Omental fat pad (tissue), 4 donors: ENCODE measurements at places on chromosomes 4 and X.
A peak's percentile ranks its signal among the peaks of the same experiment; 100 is the strongest.

- no peak for DNase-seq
Observed at GRCh38 chr4:146368209-146368608, 153.5 kb downstream of the SLC10A7 start.

- DNase-seq: no peak
Observed at GRCh38 chrX:108127152-108127551, 35.6 kb downstream of the ATG4A start.

- no peak for DNase-seq
Observed at GRCh38 chrX:16240231-16240905, 73.1 kb downstream of the MAGEB17 start.

DNA sequence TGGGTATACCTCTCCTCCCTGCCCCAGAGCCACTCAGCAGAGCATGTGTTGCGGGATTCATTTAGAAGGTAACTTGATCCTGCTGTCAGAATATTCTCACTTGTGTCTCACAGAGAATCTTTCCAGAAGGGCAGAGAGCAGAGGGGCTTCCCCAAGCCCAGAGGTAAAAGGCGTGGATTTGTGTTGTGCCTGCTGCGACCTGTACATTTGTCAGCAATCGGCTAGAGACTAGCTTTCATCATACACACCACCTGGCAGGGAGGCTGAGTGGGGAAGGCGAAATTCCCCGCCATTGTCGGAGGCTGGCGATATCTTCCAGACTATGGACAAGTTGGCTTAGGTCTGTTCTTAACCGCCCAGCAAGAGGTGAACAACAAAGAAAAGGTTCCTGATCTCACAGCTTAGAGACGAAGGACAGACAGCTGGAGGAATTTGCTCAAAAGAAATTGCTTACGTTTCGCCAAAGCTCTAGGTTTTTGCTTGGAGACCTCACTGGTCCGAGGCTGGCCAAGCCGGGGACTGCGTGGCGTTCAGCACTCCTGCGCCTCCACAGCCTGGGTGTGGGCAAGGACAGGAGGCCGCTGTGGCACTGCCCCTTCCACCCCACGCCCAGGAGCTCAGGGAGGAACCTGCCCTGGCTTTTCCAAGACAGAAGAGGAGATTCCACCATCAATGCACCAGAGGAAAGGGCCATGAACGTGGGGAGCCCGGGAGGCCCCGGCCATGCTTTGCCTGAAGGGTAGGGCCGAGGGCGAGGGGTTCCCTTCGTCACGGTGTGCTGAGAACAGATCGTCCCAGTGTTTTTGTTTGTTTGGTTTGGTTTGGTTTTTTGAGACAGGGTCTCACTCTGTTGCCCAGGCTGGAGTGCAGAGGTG, 69.4 kb downstream of the DCTD start:
- no peak for DNase-seq

DNA sequence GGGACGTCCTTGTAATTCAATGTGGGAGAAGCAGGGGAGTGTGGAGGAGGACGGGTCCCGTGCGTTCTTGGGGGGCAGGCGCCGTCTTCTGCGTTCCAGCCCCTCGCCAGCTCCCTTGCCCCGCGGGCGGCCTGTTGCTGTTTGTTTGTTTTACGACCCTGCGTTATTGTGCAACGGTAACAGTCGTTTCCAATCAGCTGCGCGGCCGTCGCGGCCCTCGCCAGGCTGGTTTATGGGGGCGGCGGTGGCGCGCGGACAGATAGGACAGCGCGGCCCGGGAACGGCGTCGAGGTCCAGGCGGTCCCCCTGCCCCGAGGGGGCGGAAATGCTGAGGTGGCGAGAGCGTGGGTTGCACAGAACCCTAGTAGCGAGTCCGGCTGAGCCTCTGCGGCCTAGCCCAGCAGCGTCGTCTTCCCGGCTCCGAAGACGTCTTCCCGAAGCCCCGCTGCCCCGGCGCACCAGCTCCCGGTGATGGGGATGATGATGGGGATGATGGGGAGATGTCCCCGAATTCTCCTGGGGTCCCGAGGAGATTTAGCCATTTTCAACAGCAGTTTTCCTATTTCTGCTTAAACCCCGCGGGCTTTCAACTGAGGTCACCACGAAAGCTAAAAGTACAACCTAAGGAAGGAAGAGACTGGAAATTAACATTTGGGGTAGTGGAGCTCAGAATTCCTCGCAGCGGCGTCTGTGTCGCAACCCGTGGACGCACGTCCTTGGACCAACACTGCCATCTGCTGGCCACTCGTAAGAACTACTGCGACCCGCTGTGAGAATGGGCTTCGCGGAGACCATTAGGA, 4.8 kb downstream of the PDGFRA start:
- DNase-seq: peak; percentile 70

DNA sequence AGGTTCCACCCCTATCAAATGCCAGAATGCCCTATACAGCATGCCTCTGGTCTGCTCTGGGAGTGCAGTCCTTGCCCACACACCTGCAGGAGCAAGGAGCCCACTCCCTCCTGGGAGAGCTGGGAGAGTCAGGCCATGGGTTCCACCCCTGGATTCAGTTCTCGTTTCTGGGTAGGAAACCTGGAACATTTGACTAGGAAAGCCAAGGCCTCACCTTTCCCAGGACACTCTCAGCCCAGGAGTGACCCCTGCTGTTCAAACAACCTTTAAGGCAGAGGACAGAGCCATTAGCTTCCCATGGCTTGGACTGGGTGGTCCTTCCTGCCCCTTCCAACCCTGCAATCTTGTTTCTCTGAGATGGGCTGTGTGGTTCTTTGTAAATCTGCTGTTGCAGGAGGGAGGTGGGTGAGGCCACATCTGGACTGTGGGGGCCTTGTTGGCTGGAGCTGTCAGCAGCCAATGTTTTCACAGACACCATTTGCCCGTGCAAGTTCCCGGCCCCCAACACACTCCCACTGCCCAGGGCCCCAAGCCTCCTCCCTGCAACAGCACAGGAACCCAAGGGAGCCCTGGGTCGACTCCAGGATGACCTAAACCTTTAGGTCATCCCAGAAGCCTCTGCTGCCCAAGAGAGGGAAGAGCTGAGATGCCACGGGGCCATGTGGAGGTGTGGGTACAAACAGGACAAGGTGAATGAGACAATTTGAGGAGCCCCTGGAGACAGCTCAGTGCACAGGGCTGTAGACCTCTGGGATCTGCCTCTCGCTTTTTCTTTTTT, 104.4 kb downstream of the PJA1 start:
- DNase-seq: peak; percentile 23

- DNase-seq: no peak
Observed at GRCh38 chr4:139857021-139857420, 191.4 kb downstream of the MGST2 start.

GRCh38 chr4:94332983-94333590, 9.5 kb downstream of the HPGDS start:
- no peak for DNase-seq

- DNase-seq: no peak
Observed at GRCh38 chrX:39618178-39618577, 479.6 kb downstream of the BCOR start.

GRCh38 chr4:163988865-163989264, 494.4 kb downstream of the TMA16 start:
- DNase-seq: no peak

DNA sequence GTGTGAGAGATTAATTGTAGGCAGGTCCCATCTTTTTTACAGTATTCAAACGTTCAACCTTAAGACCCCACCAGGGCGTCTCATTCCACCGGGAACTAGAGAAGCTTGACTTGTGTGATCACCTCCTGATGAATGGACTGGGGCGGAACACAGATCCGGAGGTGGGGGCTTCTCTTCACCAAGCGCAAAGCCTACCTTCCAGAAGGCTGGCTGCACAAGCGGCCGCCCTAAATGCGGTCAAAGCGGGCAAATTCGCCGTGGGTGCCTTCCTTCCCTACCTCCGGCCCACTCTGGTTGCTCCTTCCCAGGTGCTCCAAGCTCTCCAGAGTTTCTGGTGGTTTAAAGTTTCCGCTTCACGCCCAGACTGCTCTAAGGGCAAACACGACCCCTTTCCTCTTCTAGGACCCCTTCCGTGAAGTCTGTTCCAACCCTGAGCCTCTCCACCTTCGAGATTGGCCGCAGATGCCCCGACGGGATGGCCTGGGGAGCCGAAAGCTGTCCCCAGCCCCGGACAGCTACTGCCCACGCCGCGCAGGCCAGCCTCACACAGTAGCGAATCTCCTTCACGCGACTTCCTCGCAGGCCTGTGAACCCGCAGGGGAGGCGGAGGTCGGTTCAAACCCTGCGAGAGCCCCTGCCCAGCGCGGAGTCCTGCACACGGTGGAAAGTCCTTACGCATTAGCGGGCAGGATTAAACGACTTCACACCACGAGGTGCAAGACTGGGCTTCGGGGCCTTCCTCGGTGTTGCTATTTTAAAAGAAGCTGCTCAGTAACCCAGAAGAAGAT, 1.6 kb upstream of the WWC2 start:
- DNase-seq: no peak

- DNase-seq: no peak
Observed at GRCh38 chr4:25174674-25175073, 14.4 kb upstream of the SEPSECS start.

- no peak for DNase-seq
Observed at GRCh38 chrX:106959901-106960300, 39.7 kb downstream of the CLDN2 start.

DNA sequence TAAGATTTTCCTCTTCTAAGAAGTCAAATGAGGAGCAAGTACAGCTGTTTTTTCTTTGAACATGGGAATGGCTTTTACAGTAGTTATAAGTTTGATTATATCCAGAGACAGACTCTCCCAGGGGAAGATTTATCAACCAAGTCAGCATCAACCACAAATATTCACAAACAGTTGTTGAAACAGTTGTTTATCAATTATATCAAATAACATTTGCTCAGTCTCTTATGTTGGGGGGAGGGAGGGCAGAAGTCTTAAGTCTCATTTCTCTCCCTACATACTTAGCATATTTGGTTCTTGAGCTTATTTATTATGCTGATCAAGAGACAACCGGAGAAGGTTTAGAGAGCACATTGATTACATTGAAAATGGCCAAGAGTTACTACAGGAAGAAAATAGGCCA, 110.1 kb downstream of the FBXO8 start:
- no peak for DNase-seq

- no peak for DNase-seq
Observed at GRCh38 chr4:25753239-25753638, 97.6 kb downstream of the SLC34A2 start.

- DNase-seq: no peak
Observed at GRCh38 chr4:15158406-15159091, 156.3 kb downstream of the CPEB2 start.

DNA sequence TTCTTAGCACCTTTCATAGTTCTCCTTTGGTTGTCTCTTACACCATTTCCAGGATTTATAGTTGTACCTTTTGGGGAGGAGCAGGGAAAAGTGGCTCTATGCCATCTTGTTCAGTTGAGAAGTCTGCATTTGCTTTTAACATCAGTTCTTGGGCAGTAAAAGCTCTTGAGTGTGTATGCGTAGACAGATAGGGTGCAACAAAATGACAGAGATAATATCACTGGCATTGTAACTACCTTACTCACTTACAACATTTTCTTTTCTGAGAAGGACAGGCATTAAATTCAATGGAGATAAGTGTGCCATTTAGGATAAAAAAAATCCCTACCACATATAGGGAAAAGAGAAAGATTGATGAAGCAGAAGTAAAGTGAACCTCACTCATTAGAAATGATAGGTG, 38.9 kb downstream of the ADGRG4 start:
- no peak for DNase-seq

DNA sequence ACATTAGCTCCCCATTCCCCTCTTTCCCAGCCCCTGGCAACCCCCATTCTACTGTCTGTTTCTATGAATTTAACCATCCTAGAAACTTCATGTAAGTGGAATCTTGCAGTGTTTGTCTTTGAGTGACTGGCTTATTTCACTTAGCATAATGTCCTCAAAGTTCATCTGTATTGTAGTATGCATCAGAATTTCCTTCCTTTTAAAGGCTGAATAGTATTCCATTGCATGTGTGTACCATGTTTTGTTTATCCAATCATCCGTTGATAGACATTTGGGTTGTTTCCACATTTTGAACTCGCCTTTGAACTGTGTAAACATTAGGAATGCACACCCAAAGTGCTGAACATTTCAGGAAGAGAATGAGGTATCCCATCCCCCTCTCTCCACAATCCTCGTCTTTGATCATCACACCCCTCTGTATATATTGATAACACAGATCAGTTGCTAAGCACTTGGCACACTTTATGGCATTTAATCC, 56.4 kb upstream of the PLAC1 start:
- DNase-seq: no peak

- no peak for DNase-seq
Observed at GRCh38 chr4:10743357-10743756, 58.8 kb upstream of the CLNK start.

- no peak for DNase-seq
Observed at GRCh38 chr4:4555916-4556315, 14.1 kb upstream of the STX18 start.

DNA sequence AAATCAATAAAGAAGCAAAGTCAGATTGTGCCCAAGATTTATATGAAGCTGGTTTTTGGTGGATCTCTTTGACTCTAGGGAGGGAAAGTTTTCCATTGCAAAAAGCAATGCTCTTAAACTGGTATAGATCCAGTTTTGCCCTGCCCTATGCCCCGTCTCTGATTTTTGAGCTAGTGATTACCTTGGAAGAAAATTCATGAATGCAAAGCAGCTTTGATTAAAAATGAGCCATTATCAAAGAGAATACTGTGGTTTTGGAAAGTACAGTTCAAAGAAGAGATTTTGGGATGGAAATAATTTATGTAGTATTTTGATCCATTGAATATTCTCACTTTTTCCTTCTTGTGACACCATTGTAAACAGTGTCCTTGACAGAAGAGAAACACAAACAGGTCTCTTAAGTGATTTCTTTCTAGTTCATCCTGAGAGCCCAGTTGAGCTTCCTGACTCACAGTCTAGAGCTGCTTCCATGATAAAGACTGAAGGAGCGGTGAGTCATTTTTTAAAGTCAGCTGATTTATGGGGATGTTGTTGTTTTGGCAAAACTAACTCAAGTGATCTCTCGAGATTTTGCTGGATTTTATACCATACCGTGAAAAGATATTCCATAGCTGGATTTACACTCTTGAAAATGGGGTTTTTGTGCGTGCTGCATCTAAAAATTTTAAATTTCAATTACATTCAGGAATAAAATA, 76.7 kb downstream of the AFF1 start:
- DNase-seq: no peak

GRCh38 chr4:80254114-80254513, 12.3 kb upstream of the FGF5 start:
- DNase-seq: no peak

- no peak for DNase-seq
Observed at GRCh38 chrX:73765776-73766430, 202.9 kb downstream of the CHIC1 start.

DNA sequence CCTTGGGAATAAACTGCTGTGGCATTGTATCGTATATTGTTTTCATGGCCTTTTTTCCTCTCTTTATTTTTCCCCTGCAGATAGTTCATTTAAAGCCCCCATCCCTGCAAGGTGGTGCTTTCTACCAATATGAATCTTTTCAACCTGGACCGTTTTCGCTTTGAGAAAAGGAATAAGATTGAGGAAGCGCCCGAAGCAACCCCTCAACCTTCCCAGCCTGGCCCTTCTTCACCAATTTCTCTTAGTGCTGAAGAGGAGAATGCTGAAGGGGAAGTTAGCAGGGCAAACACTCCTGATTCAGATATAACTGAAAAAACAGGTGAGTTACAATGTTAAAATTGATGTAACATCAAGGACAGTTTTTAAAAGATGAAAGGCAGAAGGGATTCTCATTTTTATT, 601 bp downstream of the SMARCAD1 start:
- DNase-seq: no peak

- no peak for DNase-seq
Observed at GRCh38 chr4:95050980-95051701, 293.4 kb downstream of the BMPR1B start.

GRCh38 chrX:56268888-56269287, 36.7 kb downstream of the KLF8 start:
- DNase-seq: no peak
